ENCODE measurements at places on chromosomes 5 and 9.

- DNase-seq, result no peak
Observed at GRCh38 chr5:59174248-59174844, 591.5 kb downstream of the RAB3C start.

GRCh38 chr5:174312641-174313040, 267.1 kb downstream of the NSG2 start:
- DNase-seq, result no peak

DNA sequence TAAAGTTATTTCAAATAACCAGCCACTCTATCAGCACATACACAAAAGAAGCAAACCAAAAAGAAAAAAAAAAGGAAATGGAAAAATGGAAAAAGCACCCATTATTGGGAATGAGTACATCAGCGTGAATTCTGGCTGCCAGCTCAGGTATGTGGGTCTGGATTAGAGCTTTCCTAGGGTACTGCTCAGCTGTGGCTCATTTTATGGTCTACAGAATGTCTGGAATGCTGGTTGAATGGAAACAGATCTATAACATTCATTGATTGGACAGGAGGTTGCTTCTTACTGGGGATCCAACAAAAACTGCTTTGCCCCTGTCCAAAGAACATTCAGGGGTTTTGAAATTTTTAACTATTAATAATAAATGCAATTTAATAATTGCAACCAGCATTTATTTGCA, 3.9 kb upstream of the CAST start:
- no peak for DNase-seq

DNA sequence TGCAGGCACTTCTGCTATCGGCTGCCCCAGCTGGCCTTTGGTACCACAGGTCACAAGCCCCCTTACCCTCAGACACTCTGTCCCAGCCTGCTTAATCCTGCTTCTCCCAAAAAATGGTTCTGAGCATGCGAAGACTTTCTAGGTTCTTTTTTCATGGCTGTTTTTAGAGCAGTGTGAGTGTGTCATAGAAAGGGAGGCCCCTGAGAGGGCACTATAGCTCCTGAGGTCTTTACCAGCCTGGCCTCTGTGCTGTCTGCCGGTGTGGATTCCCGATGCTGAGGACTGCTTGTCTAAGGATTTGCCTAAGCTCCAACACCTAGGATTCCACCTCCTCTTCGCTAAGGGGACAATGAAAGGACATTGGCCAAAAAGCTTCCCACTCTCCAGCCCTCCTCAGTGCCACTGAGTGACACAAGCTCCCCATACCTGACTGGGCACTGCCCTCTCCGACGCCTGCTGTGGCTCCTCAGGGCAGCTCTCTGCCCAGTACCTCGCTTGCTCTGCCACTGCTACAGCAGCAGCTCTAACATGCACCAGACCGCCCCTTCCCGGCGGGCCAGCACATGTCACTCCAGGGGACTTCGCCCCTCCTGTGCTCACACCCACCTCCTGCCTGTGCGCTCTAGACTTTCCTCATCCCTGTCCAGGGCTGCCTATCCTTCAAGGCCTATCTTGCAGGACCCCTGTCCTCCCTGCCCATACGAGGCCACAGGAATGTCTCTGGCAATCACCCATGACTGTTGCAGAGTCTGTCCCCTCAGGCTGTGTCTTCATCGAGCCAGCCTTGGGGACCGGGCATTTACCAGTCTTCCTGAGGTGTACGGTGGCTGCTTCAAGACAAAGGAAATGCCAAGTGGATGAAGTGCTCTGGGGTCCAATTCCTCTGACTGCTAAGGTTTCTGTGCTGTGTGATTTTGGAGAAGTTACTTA, 21.0 kb downstream of the MACROH2A1 start:
- no peak for DNase-seq

GRCh38 chr9:18910916-18911315, 122.1 kb downstream of the SAXO1 start:
- no peak for DNase-seq
